Umbilical cord (tissue), 2 donors: ENCODE measurements at places on chromosomes 13 and 19.

- peak; percentile 20 for DNase-seq
These were observed 14.4 kb upstream of the GTF2F2 start for GRCh38 chr13:45105895-45106294.

DNA sequence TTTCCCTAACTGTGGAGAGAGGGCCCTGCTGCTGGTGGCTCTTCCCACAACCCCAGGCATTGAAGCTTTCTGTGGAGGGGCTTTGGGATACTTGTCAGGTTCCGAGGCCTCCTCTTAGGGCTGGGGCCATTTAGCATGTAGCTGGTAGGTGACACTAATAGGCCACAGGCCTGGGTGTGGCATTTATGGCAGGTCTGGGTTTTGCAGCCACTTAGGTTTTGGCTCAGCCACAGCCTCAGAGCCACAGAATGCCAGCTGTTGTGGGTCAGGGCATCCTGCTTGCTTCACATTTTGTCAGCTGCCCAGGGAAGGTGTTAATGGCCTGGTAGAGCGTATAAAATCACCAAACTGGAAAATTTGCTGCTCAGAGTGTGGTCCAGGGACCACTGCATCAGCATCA is 15.7 kb downstream of the FAM124A start:
- DNase-seq, result no peak

GRCh38 chr19:4430760-4431159 is 26.8 kb downstream of the UBXN6 start:
- DNase-seq, result no peak

GRCh38 chr19:41479757-41480191 is 36.8 kb downstream of the ERICH4 start:
- DNase-seq, result peak; percentile 25
